Right atrium auricular region (tissue), 2 donors: ENCODE measurements at places on chromosomes 7 and 10. TPM values are rescaled to one million over a fixed set of nuclear protein-coding genes. Genes with fewer than 3 reads are reported as not detected.

DNA sequence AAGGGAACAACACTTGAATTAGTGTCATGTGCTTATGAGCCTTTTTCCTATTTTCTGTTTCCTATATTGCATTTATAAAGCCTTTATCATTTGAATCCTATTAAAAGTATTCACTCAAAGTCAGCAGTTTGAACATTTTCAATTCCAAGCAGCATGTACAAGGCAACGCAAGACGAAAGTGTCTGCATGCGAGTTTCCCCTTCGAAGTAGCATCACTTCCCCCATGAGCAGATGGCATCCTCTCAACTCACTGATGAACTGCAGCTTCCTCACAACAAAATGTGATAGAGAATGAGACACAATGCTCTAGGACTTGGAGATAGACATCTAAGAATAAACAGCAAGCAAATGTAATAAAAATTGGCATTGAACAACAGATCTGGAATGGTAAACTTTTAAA is 270.7 kb downstream of the PRPF18 start:
- no peak for DNase-seq
- H3K4me3 ChIP-seq, result no peak overlapping the region
- H3K36me3 ChIP-seq, result no peaks in the 10 kb centered on the region
- H3K27ac ChIP-seq, result no peak overlapping the region

Gene ACTR3C
- 3.2 TPM for total RNA-seq

DNA sequence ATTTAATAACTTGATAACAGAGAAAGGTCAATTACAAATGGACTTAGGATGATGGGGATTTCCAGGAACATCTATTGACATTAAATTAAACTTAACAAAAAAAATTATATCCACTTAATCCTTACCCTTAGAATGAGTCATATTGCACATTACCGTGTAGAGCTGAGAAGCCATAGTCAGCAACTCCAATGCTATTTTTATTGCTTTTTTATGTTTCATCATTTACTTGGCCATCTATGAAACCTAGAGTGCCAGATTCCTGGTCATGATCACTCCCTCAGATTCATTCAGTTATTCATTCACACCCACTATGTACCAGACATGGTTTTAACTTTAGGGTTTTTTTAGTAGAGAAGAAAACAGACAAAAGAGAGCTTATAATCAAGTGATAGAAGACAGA is 1180.4 kb downstream of the CNTNAP2 start:
- H3K4me1 ChIP-seq, result no peaks in the 10 kb centered on the region
- no peak for DNase-seq
- no peaks in the 10 kb centered on the region for H3K36me3 ChIP-seq

- no peak overlapping the region for H3K4me3 ChIP-seq
- no peaks in the 10 kb centered on the region for H3K4me1 ChIP-seq
- H3K27ac ChIP-seq, result no peak overlapping the region
- no peaks in the 10 kb centered on the region for H3K27me3 ChIP-seq
These were observed 500.8 kb upstream of the ANKRD30A start for GRCh38 chr10:36624551-36625100.

GRCh38 chr7:108402865-108403264 is 53.4 kb downstream of the NRCAM start:
- no peak for DNase-seq
- no peak overlapping the region for H3K4me3 ChIP-seq
- no peaks in the 10 kb centered on the region for H3K27me3 ChIP-seq
- H3K36me3 ChIP-seq, result no peaks in the 10 kb centered on the region
- H3K27ac ChIP-seq, result no peak overlapping the region

Gene CPSF4
- total RNA-seq, result 12.4 TPM

GRCh38 chr10:47311193-47311931 is 10.9 kb upstream of the GDF2 start:
- no peak overlapping the region for H3K4me3 ChIP-seq
- no peak for DNase-seq
- no peaks in the 10 kb centered on the region for H3K27me3 ChIP-seq
- no peaks in the 10 kb centered on the region for H3K36me3 ChIP-seq
- H3K27ac ChIP-seq, result no peak overlapping the region

DNA sequence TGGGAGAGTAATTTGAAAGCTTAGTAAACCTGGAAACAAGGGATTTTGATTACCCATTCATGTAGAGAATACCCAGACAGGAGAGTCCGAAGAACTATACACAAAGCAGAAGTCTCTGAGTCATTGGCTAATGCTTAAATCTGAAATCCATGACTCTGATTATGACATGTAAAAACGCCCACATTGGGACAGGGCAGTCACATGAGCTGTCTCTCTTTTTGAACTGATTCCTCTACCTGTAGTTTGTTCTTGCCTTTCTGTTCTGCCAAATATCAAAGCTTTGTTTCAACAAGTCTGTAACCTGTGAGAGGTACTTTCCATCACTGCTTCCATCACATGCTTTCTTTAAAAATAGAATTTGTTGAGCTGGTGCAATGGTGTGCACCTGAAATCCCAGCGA is 4.3 kb upstream of the GPNMB start:
- no peak overlapping the region for H3K4me3 ChIP-seq
- H3K27me3 ChIP-seq, result no peaks in the 10 kb centered on the region
- no peak for DNase-seq
- no peaks in the 10 kb centered on the region for H3K36me3 ChIP-seq
- H3K27ac ChIP-seq, result peak overlapping the region; percentile 38

GRCh38 chr7:37039131-37039749 is 314.9 kb upstream of the AOAH start:
- no peak overlapping the region for H3K27ac ChIP-seq
- DNase-seq, result no peak
- no peaks in the 10 kb centered on the region for H3K36me3 ChIP-seq
- no peaks in the 10 kb centered on the region for H3K27me3 ChIP-seq

DNA sequence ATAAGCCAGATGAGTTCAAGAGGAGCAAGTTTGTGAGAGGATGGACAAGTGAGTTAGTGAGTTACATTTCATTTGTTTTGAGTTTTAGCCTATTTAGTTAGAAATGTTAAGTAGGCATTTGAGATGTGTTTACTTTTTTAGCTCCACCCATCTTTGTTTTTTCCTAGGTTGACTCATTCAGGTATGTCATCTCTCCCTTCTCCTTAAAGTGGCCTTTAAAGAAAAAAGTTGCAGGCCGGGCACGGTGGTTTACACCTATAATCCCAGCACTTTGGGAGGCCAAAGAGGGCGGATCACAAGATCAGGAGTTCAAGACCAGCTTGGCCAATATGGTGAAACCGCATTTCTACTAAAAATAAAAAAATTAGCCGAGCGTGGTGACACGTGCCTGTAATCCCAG is 71.2 kb downstream of the BMPR1A start:
- no peaks in the 10 kb centered on the region for H3K27me3 ChIP-seq
- H3K4me3 ChIP-seq, result no peak overlapping the region
